ENCODE measurements at places on chromosomes 6 and 20.

- DNase-seq: peak; percentile 43
Observed at GRCh38 chr6:137165375-137166246, 7.8 kb downstream of the IL22RA2 start.

- no peak for DNase-seq
Observed at GRCh38 chr6:170136541-170137175, 154.2 kb downstream of the DLL1 start.

DNA sequence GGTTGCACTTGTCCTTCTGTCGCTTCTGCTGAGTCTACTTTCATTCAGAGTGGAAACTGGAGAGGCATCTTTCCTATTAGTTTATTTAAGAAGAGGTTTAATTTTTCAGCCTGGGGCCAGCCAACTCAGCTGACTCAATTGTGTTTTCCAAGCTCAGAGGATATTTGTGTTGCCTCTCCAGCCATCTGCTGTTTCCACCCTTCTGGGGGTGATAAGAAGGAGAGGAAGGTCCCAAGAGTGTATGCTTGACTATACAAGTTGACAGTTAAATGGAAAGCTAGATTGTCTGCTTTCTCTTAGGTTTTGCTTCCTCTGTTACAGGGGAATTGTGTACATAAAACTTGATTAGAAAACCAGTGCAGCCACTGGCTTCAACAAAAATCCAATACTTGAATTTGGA, 3.0 kb downstream of the PSMF1 start:
- no peak for DNase-seq

GRCh38 chr6:137862419-137863090, 4.5 kb upstream of the TNFAIP3 start:
- DNase-seq: no peak

GRCh38 chr6:144377586-144378210, 92.6 kb downstream of the UTRN start:
- no peak for DNase-seq

GRCh38 chr6:32415521-32416019, 8.6 kb upstream of the BTNL2 start:
- peak; percentile 76 for DNase-seq

- no peak for DNase-seq
Observed at GRCh38 chr6:157600807-157601206, 219.8 kb downstream of the ZDHHC14 start.

GRCh38 chr20:10921491-10922010, 247.8 kb upstream of the JAG1 start:
- DNase-seq: no peak

DNA sequence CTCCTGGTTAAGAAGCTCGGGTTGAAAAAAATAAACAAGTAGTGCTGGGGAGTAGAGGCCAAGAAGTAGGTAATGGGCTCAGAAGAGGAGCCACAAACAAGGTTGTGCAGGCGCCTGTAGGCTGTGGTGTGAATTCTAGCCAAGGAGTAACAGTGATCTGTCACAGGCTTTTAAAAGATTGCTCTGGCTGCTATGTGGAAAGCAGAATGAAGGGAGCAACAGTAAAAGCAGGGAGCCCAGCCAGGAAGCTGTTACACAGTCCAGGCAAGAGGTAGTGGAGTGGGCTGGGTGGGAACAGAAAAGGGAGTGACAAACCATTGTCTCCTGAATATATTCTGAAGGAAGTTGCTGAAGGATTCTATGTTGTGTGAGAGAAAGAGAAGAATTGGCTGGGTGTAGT, 2.0 kb downstream of the HFE start:
- no peak for DNase-seq

DNA sequence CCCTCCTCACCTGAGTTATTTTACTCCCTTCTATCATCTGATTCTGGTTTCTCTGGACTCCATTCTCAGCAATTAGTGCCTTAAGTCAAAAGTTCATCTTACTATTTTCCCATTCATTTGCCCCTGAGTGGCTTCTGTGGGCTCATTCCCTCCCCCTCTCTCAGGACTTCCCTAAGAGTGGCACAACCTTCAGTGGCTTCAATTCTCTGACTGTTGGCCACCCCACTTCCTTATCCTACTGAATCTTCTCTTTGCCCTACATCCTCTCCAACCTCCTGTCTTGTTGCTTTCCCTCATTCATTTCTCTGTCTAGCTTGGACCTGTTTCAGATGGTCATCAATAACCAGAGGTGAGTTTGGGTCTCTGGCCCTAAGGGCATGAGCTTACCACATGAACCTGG, 61.1 kb upstream of the GLP1R start:
- no peak for DNase-seq

- no peak for DNase-seq
Observed at GRCh38 chr6:107401573-107401972, 57.8 kb downstream of the PDSS2 start.

GRCh38 chr6:39886871-39887270, 47.4 kb downstream of the MOCS1 start:
- DNase-seq: no peak

GRCh38 chr6:20630617-20631548, 96.6 kb downstream of the CDKAL1 start:
- no peak for DNase-seq

DNA sequence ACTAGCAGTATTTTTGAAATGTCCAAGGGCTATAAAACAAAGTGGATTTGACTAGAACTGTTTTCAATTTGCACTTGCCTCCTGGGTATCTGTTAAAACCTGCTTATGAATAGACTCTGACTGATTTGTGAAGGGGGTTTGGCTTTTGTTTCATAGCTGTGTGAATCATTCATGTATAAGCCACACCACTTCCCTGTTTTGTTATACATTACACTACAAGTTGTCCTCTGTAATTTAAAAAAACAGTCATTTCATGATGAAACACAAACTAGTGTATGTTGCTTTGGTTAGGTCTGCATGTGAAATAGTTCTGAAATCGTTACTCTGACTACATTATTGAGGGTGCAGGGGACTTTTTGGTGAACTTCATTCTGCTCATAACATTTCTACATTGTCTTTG, 121.7 kb downstream of the NKAIN2 start:
- no peak for DNase-seq

DNA sequence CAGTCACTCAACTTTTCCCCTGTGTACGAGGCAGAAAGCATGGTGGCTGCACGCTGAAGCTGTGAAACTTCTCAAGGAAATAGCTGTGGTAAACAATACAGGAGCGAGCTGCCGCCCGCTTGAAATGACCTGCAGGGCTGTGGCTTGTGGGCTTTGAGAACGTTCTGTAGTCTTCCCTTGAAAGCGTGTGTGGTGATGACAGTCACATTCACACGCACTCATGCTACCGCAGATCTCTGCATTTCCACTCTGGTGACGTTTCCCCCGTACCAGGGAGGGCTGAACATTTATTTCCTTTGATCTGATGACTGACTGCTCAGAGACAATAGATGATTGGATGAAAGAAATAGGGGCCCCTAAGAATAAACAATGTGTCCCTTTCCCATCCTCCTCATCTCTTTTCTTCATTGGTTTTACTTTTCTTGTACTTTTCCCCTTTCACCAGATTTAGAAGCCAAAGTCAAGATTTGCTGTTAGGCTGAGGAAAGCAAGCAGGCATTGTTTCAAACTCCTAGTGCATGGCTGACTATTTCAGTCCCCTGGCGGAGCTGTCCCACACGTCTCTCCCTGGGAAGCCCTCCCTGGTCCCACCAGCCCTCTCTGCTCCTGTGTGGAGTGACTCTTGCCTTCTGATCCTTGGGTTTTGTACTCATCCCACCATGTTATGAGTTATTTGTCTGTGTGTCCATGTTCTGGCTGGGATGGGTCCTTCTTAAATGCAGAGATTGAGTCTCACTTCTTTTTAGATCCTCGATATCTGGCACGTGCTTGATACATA, 3.9 kb downstream of the SYTL3 start:
- DNase-seq: peak; percentile 97

- no peak for DNase-seq
Observed at GRCh38 chr6:92757925-92758324, 661.4 kb downstream of the EPHA7 start.

DNA sequence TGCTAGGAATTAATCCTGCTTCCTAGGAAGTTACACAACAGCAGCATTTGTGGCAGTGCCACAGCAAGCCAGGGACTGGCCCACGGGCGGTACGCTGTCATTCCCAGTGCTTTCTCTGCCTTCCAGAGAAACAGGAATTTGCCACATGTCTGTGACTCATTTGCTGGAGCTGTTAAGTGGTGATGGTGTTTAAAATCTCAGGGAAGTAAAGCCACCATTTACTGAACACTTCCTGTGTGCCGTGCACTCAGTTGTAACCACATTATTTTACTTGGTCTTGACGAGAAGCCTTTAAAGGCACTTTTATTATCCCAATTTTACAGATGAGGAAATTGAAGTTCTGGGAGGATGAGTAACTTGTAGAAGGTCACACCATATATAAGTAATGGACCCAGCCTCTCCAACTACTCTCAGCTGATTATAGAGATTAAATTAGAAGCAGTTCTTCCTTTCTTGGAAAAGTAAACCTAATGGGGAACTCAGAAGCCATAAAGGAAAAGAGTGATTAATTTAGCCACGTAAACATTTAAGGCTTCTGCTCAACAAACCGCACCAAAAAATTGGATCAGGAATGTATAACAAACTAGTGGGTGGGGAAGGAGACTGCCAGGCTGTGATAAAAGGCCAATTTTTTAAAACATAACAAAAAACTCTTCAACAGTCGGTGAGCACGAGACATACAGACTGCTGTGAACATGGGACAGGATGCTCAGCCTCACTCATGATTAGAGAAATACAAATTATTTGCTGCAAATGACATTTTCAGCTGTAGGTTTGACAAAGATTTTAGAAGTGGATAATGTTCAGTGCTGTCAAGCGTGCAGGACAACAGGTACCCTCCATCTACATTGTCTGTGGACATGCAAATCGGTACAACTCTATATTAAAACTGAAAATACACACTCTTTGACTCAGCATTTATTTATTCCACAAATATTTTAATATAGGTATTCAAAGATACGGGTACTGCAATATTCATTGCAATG, 311.2 kb downstream of the NRN1 start:
- no peak for DNase-seq

DNA sequence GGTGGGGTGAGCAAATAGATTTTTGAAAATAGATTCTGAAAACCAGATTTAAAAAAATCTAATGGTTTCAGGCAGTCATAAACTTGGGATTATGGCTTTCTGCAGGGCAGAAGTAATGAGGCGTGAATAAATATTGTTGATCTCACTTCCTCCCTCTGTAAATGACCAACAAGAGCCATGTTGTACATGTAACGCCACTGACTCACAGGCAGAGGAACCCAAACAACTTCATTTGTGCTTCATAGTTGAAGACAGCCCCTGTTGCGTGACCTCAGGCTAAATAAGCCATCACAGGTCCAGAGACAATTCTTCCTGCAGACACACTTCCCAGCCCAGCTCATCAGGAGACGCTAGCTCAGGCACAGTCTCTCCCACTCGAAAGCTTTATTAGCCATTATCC, 59.1 kb upstream of the F13A1 start:
- DNase-seq: no peak

GRCh38 chr6:101779051-101779844, 385.7 kb downstream of the GRIK2 start:
- DNase-seq: no peak

GRCh38 chr6:15518878-15519277, 143.9 kb downstream of the DTNBP1 start:
- no peak for DNase-seq

GRCh38 chr20:41245086-41245707, 72.3 kb downstream of the ZHX3 start:
- no peak for DNase-seq
